ENCODE measurements at places on chromosomes 6 and 20.

- DNase-seq = no peak
These were observed 574.2 kb downstream of the KHDRBS2 start for GRCh38 chr6:61711849-61712248.

GRCh38 chr6:113668641-113669408 is 188.3 kb upstream of the MARCKS start:
- no peak for DNase-seq

GRCh38 chr6:13304101-13304500 is 24.2 kb downstream of the TBC1D7 start:
- no peak for DNase-seq

- no peak for DNase-seq
These were observed 246.7 kb downstream of the FOXC1 start for GRCh38 chr6:1856381-1856780.

DNA sequence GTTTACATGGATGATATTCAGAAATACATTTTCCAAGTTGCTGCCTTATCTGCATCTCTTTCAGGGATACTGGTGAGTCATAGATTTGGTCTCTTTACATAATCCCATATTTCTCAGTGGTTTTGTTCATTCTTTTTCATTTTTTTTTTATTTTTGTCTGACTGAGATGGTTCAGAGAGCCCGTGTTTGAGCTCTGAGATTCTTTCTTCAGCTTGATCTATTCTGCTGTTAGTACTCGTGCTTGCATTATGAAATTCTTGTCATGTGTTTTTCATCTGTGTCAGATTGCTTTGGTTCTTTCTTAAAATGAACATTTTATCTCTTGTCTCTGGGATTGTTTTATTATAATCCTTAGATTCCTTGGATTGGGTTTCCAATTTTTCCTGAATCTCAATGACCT is 317.3 kb downstream of the DOK5 start:
- no peak for DNase-seq

GRCh38 chr20:32300647-32301046 is 23.2 kb downstream of the KIF3B start:
- DNase-seq = no peak

Measured in NCI-H1694 treated with DMSO at 0.1 percent for 48 hours (cell line).